ENCODE measurements at places on chromosomes 5 and 9. TPM values are rescaled to one million over a fixed set of nuclear protein-coding genes. Genes with fewer than 3 reads are reported as not detected.

The AFAP1L1 gene
- polyA plus RNA-seq: 1.5 TPM

The AQP3 gene
- 20.2 TPM for polyA plus RNA-seq

DNA sequence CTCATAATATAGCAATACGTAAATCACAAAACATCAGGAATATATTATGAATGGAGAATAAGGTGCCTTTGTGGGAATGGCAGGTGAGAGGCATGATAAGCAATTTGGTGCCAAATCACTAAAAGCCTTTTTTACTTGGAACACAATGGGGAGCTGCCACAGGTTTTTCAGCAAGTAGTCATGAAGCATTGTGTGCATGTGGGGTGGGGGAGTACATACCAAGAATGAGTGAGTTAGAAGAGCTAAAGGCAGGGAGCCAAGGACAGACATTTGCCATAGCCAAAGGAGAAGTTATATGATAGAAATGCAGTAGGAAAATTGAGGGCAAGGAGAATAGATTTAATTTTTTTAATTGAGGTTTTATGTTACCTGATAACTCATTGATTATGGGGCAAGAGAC lies 445.0 kb upstream of the SMC2 start:
- DNase-seq: no peak

DNA sequence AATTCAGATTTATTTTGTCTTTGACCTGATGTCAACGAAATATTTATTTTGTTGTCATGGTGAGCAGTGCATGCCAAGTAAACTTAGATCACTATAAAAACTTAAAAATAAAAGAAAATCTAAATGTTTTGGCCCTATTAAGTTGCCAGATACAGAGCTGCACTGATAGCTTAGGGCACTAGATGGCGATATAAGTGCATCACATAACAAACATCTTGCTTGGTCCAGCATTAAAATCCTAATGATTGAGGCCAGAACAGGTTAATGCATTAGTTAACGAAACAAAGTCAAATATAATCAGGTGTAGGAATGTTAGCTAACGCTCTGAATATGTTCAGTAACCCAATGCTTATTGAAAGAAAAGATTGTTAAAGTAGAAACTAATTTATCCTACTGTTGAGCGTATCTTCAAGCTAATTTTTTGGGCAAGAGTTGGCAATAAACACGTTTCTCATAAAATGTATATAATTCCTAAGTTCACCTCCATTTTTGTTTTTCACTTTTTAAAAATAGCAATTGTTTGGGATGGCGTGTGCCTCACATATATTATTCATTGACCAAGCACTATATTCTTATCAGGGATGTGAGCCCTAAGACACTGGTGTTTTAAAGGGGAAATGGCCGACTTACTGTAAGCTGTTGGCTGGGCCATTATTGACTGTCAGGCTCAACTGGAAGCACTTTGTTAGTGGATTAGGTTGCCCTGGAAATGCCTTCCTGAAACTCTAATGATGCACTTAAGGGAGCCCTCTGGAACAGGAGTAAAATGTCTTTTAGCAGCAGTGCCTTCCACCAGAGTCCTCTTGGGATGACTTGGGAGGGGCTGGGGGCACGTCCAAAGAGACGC lies 33.3 kb downstream of the KCTD16 start:
- no peak for DNase-seq
